ENCODE measurements at places on chromosomes 2 and 18.
A peak's percentile ranks its signal among the peaks of the same experiment; 100 is the strongest.

- DNase-seq, result no peak
Observed at GRCh38 chr2:136238286-136239078, 120.5 kb upstream of the CXCR4 start.

GRCh38 chr18:13559754-13560153, 166.6 kb downstream of the FAM210A start:
- no peak for DNase-seq

DNA sequence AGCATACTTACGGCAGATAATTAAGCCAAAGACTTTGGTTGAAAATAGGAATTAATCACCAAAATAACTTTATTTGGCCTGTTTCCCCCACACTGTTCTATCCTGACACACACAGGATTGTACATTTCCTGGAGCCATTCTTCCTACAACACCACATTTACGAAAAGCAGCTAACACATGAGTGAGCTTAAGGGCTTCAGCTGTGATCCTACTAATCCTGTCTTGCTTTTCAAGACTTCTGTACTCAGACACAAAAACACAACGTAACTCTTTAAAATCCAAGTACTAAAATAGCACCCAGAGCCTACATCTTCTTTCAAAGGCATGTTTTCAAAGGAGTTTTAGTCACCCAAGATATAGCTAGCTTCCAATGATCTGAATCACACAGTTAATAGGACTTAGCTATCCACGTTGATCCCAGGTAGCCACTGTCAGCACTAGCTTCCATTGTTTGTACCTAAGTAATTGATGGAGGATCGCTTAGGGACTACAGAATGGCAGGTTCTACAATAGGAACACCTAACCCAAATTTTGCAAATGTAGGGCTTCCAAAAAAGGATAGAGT, 42.8 kb upstream of the TTC39C start:
- no peak for DNase-seq

DNA sequence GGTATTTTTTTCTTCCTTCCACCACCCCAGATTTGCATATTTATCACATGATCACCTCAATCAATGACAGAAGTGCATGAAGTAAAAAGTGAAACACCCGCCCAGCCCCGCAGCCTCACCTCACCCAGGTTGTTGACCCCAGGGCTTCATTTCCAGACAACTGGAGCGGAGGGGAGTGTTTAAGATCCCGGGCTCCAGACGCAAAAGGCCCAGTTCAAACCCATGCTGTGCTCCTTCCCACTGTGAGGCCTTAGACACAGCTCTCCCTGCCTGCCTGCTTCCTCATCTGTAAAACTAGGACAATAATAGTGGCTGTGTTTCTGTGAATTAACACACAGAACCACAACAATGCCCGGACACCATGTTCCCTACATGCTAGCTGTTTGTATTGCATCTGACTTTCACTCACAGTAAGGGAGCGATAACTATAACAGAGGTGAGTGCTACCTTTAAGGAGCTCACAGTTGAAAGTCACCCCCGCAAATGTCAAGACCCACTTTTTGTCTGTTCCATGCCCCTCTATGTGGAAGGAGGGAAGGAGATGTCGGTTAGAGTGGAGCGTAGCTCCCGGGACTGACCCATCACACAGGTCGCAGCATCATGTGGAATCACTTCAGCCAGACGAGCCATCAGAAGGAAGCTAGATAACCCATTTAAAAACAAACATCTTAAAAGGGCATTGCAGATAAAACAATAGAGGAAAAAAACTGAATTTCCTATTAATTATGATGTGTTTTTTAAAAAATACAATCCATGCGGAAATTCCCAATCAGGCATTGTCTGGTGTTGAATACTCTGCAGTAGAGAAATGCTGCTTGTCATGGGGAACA, 77.5 kb upstream of the DAPL1 start:
- no peak for DNase-seq

- DNase-seq, result no peak
Observed at GRCh38 chr2:226198956-226199355, 600.7 kb downstream of the IRS1 start.

DNA sequence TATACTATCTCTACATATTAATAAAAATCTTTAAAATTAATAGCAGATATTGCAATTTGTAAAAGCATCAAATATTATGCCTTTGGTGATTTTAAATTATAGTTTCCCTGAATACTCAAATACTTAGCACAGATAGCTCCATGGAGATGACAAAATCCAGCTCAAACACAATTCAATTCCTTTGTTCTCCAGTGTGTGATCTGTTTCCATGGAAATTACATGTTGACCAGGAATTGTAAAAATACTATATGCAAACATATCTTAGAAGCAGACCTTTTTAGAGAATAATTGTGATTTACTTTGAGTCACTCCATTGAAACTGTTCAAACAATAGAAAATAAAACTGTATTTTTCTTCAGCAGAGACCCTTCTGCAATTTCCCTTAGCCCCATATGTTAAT, 68.3 kb downstream of the FAM161A start:
- DNase-seq, result no peak

DNA sequence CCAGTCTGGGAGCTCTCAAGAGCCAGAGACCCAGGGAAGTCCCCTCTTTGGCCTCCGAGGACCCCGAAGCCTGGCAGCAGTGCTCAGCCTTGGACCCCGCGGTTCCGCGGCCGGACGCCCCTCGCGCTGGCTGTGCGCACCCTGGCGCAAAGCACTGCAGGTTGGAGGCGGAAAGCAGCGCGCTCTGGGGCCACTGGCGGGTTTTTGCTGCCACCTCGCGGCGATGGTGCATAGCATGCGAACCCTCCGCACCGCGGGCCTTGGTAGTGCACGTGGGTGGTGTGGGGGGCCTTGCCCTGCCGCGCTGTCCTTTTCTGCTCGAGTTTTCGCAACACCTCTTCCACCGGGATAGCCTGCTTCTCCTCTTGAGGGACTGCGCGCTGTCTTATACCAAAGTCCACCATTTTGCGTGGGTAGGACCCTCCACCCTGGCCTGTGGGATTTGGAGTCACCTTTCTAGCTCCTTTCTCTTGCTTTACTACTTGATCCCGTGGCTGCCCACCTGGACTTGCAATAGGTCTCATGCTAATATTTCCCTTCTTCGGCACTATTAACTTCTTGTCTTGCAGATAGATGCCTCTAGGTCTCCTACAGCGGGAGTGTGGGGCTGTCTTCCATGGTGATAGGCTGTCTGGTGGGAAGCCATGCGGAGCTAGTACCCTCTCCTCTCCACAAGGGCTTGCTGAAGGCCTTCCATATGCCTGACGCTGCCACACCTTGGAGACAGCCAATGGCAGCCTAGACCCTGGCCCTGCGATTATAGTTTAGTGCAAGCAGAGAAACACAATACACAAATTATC, 14.3 kb downstream of the SIX3 start:
- DNase-seq, result peak; percentile 77

GRCh38 chr2:175168564-175168945, 552 bp upstream of the ATF2 start:
- DNase-seq, result no peak

- DNase-seq, result peak; percentile 20
Observed at GRCh38 chr2:7011356-7012083, 94.3 kb downstream of the RNF144A start.

- no peak for DNase-seq
Observed at GRCh38 chr2:240308111-240308651, 127.3 kb upstream of the GPC1 start.

DNA sequence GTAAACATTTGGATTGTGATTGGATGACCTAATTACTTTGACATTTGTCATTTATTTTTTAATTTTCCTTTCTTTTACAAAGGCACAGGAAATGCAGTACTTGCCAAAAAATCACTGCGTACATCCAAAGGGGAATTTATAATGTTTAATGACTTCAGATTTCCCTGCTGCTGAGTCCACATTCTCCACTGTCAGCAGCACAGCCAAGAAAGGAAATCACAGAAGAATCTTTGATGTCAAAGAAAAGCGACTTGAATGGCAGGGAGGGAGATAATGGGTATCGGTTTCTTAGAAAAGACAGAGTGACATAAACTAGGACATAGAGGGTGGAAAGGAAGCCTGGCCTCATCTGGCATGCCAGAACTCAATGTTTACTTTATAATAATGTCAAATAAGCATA, 41.4 kb upstream of the COPS8 start:
- DNase-seq, result no peak

- DNase-seq, result no peak
Observed at GRCh38 chr2:236715077-236715476, 145.5 kb downstream of the ACKR3 start.
